ENCODE measurements at places on chromosomes 5 and 9. TPM values are rescaled to one million over a fixed set of nuclear protein-coding genes. Genes with fewer than 3 reads are reported as not detected.

PCA3 gene
- total RNA-seq, result 0.13 TPM

LTC4S gene
- total RNA-seq, result not detected

NOL6 gene
- 34.5 TPM for total RNA-seq

ANXA2R gene
- total RNA-seq, result 0.45 TPM

TMEM203 gene
- 38.3 TPM for total RNA-seq

FOXI1 gene
- total RNA-seq, result not detected

SV2C gene
- not detected for total RNA-seq

HTR4 gene
- total RNA-seq, result not detected

RELL2 gene
- 7.9 TPM for total RNA-seq

CNTNAP3 gene
- total RNA-seq, result 4.9 TPM

GRCh38 chr9:114172981-114173833 is 17.9 kb downstream of the COL27A1 start:
- no peak for DNase-seq

DNA sequence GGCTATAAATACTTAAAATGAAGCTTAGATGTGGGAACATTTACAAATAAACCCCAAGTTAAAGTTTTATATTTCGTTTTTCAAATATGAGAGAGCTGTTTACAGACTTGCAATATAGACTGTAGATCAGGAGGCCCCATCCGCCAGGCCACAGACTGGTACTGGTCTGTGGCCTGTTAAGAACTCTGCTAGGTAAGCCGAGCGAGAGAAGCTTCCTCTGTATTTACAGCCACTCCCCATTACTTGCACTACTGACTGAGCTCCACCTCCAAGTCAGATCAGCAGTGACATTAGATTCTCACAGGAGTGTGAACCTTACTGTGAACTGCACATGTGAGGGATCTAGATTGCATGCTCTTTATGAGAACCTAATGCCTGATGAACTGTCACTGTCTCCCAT is 561.4 kb upstream of the FAM174A start:
- no peak for DNase-seq

DNA sequence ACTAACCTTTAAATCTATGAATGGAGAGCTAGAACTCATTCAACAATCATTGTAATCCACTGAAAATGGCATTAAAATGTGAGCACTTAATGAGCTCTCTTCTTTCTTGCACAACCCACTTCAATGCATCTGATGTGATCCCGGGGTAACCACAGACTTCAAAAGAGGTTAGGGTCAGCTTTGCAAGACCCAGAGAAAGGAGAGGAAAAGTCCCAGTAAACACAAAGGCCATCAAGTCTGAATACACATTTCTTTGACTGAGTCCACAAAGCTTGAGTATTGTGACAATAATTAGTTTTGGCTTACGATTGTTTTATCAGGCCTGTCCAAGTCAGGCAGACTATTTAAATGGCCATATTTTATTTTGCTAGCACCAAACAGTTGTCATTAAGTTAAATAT is 148.8 kb upstream of the ZNF608 start:
- DNase-seq, result no peak

DNA sequence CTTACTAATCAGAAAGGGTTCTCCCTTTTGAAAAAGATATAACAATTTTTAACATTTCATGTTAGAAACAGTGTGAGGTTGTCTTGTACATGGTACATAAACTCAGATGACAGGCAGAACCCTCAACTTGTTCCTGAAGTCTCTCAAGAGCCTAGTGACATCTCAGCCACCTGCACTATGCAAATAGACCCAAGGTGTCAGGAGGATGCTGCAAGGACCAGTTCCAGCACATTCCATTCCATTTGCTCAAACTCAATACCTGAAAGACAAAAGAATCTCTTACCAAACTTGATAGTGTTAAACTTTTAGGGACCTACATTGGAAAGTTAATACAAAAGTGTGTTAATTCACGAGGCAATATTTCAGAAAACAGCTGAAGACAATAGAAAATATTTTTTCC is 544.6 kb downstream of the CETN3 start:
- DNase-seq, result no peak

DNA sequence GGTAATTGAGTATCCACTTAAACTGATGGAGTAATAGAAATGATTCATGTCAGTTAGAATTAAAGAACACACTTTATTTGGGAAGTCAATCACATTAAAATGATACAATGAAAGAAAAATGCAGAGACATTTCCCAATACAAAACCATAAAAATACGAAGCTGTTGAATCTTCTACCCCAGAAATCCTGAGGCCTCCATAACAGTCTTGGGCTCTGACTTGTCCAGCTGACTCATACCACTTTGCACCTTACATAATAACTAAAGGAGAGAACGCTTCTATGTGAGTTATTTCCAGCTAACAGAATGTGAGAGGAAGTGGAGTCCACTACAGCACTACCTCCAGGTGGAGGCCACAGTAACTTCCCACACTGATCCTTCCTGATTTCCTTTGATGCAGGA is 305.0 kb downstream of the MRPS30 start:
- DNase-seq, result no peak

DNA sequence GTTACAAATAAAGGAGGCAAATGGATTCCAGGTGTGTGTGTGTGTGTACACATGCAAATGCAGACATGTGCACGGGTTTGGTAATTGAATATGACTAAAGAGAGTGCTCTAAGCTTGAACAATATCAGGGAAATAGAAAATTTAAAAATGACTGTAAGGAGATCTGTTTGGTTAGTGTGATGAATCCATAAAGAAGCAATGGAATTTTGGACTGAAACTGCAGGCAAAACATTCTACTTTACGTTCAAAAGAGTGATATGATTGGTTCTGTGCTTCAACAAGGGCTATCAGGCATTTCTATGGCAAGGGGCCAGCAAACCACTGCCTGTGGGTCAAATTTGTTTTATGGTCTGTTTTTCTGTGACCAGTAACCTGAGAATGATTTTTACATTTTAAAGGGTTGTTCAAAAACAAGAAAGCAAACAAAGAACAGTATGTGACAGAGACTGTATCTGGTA is 332.8 kb upstream of the KLF9 start:
- DNase-seq, result no peak

DNA sequence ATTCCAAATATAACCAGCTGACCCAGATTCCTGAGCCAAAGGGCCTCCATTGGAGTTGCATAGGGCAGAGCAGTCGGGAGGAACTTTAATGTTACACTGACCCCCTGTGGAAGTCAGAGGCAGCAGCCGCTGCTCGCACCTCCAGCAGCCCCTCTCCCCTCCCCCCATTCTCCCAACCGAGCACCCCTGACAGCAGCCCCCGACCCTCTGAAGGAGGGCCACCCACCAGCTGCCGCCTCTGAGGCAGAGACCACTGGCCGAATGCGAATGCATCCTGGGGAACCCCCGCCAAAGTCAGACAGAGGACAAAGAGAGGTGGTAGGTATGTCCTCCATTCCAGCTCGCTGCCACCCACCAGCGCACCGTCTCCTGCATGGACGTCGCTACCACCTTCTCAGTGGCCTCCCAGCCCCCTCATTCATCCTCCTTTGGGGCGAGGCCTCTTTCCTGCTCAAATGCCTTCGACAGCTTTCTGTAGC is 231.0 kb downstream of the CDK5RAP2 start:
- peak; percentile 73 for DNase-seq

- no peak for DNase-seq
These were observed 79.7 kb upstream of the SMIM23 start for GRCh38 chr5:171705830-171706468.

DNA sequence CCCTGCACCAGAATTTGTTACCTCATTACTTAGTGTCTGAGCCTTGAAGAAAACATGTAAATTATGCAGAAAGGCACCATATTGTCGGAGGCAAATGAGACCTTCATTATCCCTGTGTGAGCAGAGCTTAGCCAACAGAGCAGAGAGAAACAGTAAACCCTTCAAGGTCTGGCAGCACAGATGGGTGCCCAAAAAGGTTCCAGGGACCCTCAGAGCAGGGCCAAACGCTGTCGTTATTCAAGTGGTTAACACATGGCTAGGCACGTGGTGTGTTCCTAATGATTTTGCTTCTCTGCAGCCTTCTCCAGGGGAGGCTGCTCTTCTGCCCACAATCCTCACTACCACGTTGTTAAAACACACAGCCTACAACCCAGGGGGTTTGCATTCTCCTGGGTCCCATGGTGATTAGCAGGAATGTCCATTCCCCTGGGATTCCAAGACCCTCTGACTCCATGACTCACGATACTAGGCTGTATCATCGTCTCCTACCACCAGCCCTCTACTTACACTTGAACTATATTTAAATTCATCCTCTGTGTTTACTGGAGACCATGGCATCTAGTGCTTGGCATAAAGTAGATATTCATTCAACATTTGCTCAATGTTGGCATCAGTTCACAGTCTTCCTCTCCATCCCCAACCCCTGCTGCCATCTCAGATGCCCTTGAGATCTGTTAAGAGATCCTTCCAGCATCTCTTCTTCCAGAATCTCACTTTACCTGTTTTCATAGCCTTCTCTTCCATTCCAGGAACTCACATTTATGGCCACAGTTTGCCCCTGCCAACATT is 174.5 kb upstream of the RAD23B start:
- DNase-seq, result no peak

DNA sequence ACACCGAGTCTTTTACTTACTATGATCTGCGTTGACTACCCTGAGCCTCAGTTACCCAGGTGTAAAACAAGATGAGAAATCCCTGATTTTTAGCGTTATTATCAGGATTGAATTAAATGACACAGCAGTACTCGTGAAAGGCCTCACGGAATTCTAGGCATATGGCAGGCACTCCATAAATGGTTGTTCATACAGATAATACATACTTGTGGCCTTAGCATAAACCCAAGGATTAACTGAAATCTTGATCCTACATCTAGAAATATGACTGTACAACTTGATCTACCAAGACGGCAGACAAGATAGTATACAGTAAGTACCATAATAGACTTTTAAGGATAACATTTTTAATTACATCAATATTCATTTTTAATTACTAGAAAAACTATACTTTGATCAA is 409.8 kb downstream of the BNC2 start:
- no peak for DNase-seq

DNA sequence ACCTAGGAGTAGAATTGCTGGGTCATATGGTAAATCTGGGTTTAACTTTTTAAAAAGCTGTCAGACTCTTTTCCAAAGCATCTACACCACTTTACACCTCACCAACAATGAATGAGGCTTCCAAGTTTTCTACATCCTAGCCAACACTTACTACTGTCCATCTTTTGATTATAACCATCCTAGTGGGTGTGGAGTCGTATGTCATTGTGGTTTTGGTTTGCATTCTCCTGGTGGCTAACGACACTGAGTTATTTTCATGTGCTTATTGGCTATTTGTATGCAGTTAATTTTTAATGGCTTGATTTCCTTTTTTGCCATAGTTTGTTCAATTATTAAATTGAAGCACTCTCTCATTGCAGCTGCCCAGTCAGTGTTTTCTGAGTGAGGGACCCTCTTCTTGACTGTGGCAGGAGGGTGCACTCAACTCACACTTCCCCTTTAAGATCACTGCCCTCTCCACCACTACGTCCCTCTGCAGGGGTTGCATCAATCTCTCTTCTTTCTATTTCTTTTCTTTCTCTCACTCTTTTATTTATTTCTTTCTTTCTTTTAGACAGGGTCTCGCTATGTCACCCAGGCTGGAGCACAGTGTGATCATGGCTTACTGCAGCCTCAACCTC is 182.3 kb downstream of the C9orf152 start:
- DNase-seq, result no peak

DNA sequence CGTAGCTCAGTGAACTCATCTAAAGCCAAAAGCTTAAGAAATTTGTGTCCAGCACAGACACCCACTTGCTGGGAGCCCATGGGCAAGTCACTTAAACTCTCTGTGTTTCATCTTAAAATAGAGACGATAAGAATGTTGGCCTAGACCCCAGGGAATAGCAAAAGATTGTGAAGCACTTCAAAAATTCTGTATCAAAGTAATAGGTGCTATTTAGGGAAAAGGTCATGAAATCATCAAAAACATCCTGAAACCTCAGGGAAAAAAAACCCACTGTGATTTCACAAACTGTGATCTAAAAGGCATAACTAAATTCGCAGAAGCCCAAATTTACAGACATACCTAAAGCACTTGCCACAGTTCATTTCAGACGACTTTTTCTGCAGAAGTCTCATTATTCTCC is 278.3 kb downstream of the NR2F1-AS1 start:
- no peak for DNase-seq

DNA sequence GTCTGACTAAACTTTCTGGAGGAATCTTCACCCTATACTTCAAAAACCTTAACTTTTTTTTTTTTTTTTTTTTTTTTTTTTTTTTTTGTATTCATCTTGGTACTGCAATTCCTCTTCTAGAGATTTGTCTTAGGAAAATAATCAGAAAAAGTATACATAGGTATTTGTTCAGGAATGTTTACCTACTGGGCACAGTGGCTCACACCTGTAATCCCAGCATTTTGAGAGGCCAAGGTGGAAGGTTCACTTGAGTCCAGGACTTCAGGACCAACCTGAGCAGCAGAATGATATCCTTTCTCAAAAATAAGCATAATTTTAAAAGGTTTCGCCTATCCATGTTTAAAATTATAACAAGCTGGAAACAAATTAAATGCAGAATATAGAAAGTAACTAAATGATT is 33.3 kb upstream of the NREP start:
- DNase-seq, result no peak

DNA sequence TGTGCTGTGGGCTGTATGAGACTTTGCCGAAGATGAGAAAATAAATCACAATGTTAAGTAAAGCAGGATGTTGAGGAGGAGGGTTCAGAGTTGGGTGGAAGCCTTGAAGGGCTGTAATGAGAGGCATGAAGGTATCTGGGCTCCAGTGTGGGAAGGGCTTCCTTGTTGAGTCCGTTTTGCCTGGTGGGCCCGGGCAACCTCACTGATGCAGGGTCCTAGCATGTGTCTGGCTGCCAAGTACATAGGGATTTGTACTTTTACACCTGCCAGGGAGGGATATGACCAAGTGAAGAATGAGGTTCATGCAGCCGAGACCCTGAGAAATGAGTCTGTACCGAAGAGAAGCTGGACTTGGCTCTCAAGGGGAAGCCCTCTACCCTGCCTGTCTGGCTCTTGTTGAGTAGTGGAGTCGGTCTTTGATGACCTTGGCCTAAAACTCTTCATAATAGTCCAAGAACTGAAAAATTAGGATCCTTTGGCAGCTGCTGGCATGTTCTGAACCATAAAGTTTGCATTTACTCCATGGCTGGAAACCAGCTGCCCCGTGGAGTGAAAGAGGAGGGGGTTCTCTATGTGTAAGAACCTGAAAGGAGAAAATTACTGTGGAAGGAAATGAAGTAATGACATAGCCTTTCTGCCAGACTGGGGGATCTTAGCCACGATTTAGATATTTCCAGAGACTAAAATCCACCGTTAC is 59.0 kb upstream of the DPYSL3 start:
- no peak for DNase-seq

DNA sequence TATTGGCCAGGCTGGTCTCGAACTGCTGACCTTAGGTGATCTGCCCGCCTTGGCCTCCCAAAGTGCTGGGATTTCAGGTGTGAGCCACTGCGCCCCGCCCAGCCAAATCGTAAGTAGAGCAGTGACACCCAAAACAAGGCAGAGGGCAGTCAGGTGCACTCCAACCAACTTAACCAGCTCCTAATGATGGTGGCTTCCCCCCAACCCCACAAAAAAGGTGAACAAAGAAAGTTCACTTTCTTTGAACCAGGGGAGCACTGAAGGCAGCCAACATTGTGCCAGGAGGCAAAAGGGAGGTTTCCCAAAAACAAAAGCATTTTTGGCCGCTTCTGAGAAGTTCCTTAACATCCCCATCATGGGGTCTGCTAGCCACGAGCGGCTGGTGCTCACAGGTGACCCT is 9.6 kb downstream of the GMCL2 start:
- no peak for DNase-seq

- DNase-seq, result no peak
These were observed 4.0 kb downstream of the JADE2 start for GRCh38 chr5:134529460-134529859.
